H9 (cell line): ENCODE measurements at places on chromosomes 6 and 20. TPM values are rescaled to one million over a fixed set of nuclear protein-coding genes. Genes with fewer than 3 reads are reported as not detected.

Gene SRSF12
- 7.5 and 7.6 TPM in 2 replicates for total RNA-seq

Gene PTCRA
- not detected in 2 replicates for total RNA-seq

Gene FRMD1
- total RNA-seq: not detected in 2 replicates

Gene RAET1E
- total RNA-seq: not detected in 2 replicates

Gene SPATS1
- total RNA-seq: not detected in 2 replicates

Gene FHL5
- total RNA-seq: not detected in 2 replicates

Gene PSORS1C2
- total RNA-seq: 0.31 and 0.33 TPM in 2 replicates

Gene BMP2
- 6.5 and 6.6 TPM in 2 replicates for total RNA-seq

Gene MTHFD1L
- total RNA-seq: 85.2 and 90.2 TPM in 2 replicates

Gene OR14J1
- total RNA-seq: not detected in 2 replicates

Gene C6orf52
- total RNA-seq: 1.8 and 2.3 TPM in 2 replicates

GRCh38 chr6:144189351-144189750 is 39.0 kb downstream of the STX11 start:
- no peak for DNase-seq

GRCh38 chr6:36139431-36139830 is 9.1 kb downstream of the MAPK13 start:
- peak; percentile 72 for DNase-seq

DNA sequence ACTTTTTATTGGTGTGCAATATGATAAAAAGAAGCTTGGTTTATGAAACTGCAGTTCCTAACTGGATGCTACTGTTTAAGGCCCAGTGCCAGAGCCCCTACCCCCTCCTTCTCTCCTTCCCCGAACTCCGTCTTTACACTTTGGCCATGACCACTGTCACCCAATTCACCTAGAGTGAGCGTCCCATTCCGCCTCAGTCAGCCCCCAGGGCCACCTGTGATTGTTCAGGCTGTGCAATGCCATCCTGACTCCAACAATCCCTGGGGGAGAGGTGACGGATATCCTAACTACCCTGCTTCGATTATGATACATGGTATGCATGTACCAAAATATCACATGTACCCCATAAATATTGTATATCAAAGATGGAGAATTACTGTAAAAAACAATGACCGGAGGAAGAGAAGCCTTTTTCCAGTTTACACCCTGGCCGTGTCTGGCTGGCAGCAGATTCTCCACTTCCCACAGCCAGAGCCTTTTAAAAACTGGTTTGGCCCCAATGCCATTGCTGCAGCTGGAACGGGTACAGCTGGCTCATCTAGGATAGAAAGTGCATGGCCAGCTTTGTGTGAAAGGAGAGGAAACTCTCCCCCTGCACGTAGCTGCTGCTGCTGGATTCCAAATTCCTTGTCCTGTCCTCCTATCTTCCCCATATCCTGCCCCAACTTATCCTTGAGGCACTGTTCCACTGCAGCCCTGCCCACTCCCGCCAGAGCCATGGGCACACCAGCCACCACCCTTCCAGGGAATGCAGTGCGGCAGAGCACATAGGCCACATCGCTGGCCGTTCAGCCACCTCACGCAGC is 99.7 kb downstream of the JPH2 start:
- DNase-seq: no peak

DNA sequence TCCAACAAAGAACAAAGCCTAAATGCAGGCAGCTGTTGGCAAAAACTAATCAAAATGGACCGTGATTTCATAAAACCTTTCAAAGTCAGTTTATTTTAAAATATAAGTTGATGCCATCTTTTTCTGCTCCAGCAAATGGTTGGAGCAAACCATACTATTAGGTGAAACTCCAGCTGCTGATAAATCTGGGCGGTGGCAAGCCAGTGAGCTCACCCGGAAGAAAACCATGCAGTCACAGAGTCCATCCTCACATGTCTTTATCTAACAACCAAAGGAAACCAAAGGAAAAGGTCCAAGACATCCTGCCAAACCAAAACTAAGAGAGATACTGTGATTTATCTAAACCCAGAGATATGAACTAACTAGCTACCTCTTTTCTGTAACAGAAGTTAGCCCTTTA is 72.6 kb downstream of the HIVEP2 start:
- DNase-seq: no peak

GRCh38 chr20:20297181-20297580 is 70.7 kb upstream of the INSM1 start:
- DNase-seq: no peak

- no peak for DNase-seq
Measured at GRCh38 chr20:22260506-22260905, 323.9 kb downstream of the FOXA2 start.

DNA sequence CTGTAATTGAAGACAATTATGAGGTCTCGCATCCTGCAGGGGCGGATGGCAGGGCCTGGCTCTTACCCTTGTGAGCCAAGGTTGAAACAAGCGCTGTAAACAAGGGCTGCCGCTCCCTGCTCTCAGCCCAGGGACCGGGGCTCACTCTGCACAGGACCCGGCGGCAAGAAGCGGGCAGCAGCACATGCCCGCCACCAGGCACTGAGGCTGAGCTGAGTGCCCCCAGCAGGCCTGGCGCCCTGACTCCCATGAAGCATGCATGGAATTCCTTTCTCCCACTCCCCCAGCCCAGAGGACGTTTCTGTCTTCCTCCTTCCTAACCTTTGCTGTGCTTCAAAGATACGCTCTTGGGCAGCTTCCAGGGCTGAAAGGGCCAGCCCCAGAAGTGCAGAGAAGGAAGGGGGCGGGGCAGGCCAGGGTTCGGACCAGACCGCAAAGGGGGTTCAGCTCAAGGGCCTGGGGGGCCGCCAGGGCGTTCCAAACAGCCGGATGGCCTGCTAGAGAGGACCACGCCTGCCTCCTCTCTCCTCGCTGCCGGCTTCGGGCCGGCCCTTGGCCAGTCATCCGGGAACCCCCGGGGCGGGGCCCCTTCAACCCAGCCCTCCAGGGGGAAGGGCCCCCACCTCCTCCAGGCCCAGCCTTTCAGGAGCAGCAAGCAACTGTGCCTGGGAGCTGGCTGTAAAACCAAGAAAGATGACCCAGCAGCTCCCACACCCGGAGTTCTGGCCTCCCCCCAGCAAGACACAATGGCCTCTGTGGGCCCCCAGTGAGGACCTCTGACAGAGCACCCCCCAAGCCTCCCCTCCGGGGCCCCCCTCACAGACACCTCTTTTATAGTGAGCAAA is 109.9 kb downstream of the NOL4L start:
- peak; percentile 66 for DNase-seq

- DNase-seq: no peak
Measured at GRCh38 chr6:127912914-127913313, 12.1 kb upstream of the THEMIS start.

- no peak for DNase-seq
Measured at GRCh38 chr6:147531321-147531720, 22.8 kb downstream of the SAMD5 start.

GRCh38 chr20:19348582-19348981 is 136.1 kb downstream of the SLC24A3 start:
- DNase-seq: no peak

- no peak for DNase-seq
Measured at GRCh38 chr6:21634582-21634981, 41.0 kb downstream of the SOX4 start.

- DNase-seq: no peak
Measured at GRCh38 chr6:129331450-129332138, 378.4 kb downstream of the ARHGAP18 start.

DNA sequence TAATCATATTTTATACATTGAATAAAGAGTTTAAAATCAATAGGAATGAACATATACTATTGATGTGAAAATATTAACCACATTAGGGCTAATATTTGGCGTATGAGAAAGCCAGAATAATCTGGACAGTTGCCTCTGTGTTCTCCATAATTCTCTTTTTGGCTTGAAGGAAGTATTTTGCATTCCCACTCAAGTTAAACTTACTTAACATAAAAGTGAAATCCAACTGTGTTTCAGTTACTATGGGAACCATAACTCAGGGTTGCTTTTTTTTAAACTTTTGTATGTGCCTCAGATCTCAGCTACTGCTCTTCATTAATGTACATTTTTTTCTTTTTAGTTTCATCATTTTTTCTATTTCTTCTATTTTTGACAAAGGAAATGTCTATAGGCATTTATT is 479.8 kb downstream of the NKAIN2 start:
- DNase-seq: no peak

DNA sequence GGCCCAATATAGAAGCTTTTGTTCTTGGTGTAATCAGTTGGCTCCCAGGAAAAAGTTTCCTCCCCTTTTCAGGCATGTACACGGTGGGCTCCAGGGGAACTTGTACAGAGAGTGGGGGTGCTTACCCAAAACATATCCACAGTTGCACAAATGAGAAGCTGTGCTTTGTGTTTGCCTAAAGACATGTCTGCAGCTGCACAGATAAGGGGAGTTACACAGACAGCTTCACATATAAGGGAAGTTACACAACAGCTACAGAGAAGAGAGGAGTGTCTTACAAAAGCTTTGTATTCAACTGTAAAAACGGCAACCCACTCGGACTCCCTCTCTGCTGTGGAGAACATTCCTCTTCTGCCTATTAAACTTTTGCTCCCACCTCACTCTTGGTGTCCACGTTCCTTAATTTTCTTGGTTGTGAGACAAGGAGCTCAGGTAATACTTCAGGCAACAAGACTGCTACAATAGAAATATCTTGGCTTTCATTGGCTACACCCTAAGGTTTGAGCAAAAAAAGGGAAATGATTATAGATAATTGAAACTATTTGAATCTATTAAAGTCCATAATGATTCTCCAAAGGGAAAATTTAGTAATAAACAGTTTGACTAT is 7.4 kb upstream of the PNRC1 start:
- DNase-seq: no peak

- no peak for DNase-seq
Measured at GRCh38 chr6:166955865-166956443, 396 bp downstream of the RNASET2 start.

DNA sequence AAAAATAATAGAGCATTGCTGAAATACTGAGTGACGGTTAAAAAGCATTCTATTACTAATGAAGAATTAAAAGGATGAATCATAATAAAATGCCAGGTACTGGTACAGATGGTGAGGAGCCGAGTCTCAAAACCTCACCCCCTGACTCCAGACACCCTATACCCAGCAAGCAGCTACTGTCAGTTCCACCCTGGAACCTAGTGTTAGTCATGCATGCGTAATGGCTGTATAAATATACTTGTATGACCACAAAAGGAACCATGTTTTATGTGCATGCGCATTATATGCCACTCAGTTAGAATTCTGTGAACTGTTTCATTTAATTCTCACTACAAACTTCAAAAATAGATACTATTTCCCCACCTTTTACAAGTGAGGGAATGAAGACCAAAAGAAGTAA is 568.7 kb upstream of the RNF217 start:
- no peak for DNase-seq

DNA sequence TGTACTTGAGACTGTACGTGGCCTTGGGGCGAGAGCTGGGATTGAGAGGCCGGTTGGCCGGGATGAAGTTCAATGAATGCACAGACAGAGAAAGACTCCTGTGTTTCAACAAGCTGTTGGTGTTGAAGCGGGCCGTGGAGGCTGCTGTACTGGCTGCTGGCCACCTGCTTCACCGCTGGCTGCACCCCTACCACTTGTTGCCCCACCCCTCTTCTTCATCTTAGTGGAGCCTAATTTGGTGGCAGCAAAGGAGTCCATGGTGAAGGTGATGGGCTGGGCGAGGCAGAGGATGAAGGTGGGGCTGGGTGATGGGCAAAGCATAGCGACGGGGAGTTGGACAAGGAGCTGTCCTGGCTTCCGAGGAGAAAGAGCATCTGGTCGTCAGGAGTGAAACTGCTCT is 7.2 kb upstream of the ZSCAN9 start:
- DNase-seq: no peak

- DNase-seq: no peak
Measured at GRCh38 chr20:42435230-42435629, 754.5 kb downstream of the PTPRT start.

DNA sequence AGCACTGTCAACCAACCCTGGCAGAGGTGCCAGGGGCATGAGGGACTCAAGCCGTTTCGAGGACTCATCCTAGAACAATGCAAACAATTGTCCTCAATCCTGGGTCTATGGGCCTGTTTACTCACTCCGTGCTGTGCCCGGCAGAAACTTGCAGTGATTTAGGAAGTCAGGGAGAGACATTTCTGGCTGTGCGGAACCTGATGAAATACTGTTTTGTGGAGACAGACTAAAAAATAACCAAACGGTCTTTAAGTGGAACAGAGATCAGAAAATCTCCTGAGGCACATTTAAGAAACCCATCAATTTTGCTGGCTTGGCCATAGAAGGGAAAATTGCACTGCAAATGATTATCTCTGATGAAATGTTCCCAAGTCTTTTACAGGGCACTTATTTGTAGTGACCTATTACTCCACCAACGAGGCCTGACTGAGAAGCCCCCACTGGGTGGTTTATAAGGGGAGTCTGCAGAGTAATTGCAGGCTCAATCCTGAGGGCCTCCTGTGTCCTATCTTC is 79.8 kb upstream of the KCNK16 start:
- no peak for DNase-seq

- peak; percentile 50 for DNase-seq
Measured at GRCh38 chr6:47079638-47080037, 37.5 kb upstream of the ADGRF1 start.

DNA sequence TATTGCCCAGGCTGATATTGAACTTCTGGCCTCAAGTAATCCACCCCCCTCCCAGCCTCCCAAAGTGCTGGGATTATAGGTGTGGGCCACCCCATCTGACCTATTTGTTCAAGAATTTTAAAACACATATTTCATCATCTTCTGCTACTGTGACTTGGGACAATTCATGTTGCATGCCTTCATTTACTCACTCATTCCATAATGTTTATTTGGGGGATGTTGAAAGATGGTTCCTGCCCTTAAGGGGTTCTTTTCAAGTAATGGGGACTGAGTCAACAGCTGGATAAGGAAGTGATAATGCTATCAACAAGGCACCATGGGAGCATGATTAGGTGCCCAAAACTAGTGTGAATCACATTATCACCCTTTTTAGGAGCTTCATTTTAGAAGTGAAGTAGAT is 62.0 kb downstream of the CRYBG1 start:
- DNase-seq: no peak

DNA sequence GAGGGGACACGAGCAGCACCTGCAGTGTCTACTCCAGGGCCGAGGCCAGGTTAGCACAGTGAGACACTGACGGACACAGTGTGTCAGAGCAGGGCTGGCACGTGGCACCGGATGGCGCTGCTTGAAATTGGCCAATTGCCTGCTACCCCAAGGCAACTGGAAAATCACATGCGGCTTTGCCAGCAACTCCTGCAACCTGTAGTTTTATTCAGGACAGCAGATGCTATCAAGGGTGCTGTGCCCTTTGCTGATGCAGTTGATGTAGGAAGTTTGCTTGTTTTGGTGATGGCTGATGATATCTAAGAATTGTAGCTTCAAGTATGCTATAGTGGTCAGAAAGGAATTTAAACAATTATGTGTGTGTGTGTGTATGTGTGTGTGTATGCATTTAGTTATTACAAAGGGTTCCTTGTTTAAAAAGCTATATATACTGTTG is 25.9 kb downstream of the RIN2 start:
- DNase-seq: no peak

GRCh38 chr20:44858606-44859360 is 26.7 kb upstream of the YWHAB start:
- no peak for DNase-seq
